ENCODE measurements at places on chromosomes 13 and 19.
A peak's percentile ranks its signal among the peaks of the same experiment; 100 is the strongest.

DNA sequence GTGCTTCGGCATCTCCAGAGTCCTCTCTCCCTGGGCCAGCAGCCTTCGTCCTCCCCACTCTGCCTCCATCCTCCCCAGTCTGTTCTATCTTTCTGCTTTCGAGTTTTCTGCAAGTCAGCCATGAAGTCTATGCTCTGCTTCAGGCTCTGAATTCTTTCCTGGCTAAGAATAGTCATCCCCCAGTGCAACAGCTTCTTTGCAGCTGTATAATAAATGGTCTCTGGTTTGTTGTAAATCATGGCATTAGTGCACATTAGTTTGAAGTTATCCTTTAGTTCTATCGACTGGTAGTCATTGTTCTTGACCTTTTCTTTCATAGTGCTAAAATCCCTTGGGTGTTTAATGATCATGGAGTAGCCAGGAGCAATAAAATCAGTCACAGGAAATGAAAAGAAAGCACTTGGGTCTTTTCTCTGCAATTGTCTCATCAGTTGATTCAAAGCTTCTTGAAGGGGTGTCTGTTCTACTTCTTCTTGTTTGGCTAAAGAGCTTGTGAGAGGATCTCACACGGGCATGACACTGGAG lies 46.2 kb upstream of the SOX21 start:
- DNase-seq: no peak

GRCh38 chr19:8342684-8343482 lies at the start of gene KANK3:
Gene KANK3 (minus strand): TSS chr19:8343262. CDS start chr19:8337828, 5,434 bp downstream.
- DNase-seq: peak; percentile 81

GRCh38 chr13:98822225-98822606 lies 69.7 kb upstream of the SLC15A1 start:
- no peak for DNase-seq

DNA sequence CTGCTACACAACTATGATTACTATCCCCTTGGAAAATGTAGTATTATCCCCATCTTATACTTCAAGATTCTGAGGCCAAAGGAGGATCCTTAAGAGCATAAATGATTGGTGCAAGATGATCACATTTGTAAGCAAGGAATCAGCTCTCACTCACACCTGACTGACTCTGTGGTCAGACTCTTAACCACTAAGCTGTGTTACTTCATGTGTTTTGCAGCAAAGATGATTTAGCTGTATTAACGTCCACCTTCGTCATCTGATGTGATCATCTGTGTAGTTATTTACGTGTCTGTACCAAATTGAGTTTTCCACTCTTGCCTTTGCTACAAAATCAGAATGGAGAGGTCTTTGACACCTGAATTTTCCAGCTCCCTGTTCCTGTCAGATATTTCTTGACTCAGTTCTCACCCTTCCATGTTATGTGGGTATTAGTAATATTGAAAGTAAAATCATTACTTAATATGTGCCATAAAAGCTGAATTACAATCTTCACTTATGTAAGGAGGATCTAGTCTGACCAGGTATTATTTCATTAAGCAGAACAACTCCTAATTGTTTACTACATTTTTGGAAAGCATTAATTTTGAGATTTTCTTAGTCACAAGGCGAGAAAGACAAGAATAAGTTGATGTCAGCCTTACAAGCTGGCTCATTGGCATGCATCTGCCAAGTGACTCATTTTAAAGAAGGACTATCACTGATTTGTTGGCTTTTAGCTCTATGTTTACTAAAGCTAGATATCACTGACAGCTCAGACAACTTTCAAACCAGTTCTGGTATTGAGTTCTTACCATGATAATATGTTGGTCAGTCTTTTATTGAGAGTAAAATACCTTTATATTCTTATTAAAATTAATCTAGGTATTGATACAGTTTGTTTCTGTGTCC lies 1279.8 kb upstream of the PCDH9 start:
- no peak for DNase-seq

- no peak for DNase-seq
Observed at GRCh38 chr13:101556676-101557123, 104.2 kb downstream of the ITGBL1 start.

DNA sequence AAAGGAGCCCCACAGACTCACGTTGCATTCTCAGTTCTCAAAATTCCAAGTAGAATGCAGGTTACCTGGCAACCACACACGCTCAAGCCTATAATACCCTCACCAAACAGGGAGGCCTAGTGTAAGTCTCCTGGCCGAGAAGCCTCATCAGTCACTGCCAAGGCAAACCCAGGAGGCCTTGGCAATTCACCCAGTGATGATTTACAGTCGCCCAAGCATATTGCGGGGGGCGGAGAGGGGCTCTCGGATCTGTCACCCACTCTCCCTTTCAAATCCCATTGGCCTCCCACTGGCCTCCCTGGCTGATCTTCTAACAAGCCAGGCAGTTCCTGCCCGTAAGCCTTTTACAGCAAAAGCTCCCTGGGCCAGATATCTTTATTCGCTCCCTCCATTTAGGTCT lies 1.1 kb downstream of the AKAP8L start:
- no peak for DNase-seq

DNA sequence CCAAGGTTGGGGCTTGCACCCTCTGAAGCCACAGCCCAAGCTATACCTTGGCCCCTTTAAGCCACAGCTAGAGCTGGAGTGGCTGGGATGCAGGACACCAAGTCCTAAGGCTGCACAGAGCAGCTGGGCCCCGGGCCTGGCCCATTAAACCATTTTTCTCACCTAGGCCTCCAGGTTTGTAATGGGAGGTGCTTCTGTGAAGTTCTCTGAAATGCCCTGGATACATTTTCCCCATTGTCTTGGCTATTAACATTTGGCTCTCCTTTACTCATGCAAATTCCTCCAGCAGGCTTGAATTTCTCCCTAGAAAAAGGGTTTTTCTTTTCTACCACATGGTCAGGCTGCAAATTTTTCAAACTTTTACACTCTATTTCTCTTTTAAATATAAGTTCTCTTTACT lies 93.8 kb upstream of the FGF14 start:
- DNase-seq: no peak

- peak; percentile 36 for DNase-seq
Observed at GRCh38 chr13:62320129-62321108, 904.8 kb upstream of the PCDH20 start.

- DNase-seq: no peak
Observed at GRCh38 chr13:41407380-41407779, 50.0 kb upstream of the RGCC start.

GRCh38 chr19:31436121-31436776 lies 87.0 kb upstream of the TSHZ3 start:
- no peak for DNase-seq

DNA sequence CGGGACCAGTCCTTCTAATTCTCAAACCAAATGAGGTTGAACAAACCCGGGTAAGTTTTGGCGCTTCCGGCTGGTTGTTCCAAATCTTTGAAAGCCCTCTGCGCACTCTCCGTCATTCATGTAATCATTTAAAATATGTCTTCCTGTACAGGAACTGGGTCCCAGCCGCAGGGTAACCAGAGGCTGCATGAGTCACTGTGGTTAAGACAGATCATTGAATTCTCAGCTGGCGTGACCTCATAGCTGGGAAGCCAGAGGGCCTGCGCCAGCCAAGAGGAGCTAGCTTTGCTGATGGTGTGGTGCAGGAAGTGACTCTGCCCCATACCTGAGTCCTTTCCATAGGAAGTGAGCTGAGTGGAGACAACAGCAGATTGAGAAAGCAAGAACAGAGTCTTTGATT lies 135.2 kb downstream of the TSHZ3 start:
- DNase-seq: no peak

DNA sequence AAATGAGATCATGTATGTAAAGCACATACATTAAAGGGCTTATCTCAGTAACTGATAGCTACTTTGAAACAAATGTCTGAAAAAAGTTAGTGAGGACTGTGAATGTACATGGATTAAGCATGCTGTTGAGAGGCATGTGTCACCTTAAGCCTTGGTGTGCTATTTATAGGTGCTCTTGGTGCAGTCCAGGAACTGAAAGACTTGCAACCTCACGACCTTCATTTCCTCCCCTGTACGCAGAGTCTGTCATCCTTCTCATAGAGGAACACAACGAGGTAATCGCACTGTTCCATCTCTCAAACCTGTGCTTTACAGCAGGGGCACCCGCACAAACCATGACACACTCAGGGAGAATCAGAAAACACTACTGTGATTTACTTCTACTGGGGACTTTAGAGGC lies 65.6 kb downstream of the UFM1 start:
- DNase-seq: no peak

GRCh38 chr13:29514720-29515310 lies 80.7 kb downstream of the SLC7A1 start:
- DNase-seq: no peak

DNA sequence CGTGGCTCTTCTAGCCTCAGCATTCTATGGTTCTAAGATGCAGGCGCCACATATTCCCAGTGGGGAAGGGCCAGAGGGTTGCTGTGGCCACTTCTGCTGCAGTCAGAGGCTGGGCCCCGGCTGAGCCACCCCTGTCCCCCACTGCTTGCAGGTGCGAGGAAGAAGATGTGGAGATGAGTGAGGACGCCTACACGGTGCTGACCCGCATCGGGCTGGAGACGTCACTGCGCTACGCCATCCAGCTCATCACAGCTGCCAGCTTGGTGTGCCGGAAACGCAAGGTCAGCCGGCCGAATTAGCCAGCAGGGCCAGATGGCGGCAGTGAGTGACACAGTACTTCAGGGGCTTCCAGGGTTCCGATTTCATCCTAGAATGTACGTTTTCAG lies 2.0 kb downstream of the LHB start:
- DNase-seq: no peak

DNA sequence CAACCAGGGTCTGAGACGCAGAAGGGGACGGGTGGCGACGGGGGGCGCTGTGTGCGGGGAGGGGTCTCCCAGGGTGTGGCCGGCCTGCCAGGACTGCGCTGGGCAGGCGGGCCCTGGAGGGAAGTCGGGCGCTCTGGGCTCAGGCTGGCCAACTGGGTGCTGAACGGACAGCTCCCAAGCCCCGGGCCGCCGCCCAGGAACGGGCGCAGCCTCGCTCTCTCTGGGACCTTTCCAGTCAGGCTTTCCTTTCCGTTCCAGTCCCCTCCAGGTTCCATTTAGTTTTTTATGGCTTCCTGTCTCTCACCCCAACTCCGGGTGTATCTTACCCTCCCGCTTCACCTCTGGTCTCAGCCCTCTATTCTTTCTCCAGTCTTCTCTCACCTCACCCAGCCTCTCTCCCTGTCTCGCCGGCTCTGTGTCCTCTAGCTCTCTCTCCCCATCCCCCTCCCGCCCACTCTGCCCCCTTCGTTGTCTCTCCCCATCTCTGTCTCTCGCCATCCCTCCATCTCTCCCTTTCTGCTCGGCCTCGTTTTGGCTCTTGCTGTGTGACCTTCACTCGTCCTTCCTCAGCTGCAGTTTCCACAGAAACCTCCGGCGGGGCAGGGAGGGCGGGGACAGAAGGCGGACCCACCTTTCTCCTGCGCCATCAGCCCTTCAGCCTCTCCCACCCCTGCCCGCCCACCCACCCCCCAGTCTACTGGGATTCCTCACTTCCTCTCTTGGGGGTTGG lies 3.3 kb upstream of the ATP1A3 start:
- no peak for DNase-seq

GRCh38 chr19:2726904-2727639 lies 5.9 kb upstream of the DIRAS1 start:
- DNase-seq: no peak

DNA sequence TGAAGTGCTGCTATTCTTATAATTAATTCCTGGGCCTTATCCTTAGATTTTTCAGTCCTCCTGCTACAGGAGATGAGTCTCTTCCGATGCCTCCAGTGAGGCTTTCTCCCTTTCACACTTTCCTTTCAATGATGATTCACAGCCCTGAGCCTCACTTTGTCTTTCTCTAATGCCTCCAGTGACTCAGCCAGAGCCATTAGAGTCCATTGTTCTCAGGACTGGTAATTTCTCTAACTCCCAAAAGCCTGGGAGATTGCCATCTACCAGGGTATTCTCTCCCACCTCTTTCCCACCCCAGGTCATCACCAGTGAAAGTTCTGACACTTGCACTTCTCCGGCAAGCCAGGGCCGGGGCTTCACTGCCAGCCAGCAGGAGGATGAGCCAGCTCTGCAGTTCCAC lies 49.6 kb upstream of the ARGLU1 start:
- no peak for DNase-seq

GRCh38 chr19:37872383-37872782 lies 34.0 kb downstream of the WDR87 start:
- DNase-seq: no peak

- DNase-seq: peak; percentile 37
Observed at GRCh38 chr19:6528544-6529121, 2.2 kb upstream of the TNFSF9 start.

- no peak for DNase-seq
Observed at GRCh38 chr19:1873524-1874473, 10.4 kb upstream of the KLF16 start.

GRCh38 chr19:17183858-17184321 lies 31.3 kb upstream of the USE1 start:
- DNase-seq: no peak

DNA sequence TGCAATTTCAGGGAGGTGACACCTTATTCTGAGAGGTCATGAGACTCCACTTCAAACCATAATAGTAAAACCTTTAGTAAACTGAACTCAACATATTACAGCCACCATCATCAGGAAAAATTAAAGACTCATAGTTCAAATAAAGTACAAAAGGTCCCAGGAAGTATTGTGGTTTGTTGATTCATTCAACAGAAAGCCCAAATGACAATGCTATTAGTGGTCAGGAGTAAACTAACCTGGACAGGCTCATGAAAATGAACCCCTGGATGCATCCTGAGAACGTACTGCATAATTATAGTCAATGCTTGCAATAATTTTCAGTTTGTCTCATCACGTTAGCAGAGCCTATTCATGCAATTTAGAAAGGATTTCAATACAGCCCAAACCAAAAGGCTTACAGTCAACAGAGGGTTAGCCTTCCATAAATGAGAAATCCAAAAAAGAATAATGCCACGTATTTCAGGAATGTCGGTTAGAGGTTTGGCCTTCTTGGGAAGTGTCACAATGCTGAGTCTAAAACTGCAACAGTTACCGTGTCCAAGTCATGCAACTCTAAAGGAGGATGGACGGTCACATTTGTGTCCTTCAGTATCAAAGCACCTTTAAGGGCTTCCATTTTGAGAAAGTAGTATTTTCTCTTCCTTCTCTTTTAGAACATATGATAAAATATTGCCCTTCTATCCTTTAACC lies 280.8 kb downstream of the ABCC4 start:
- DNase-seq: no peak

DNA sequence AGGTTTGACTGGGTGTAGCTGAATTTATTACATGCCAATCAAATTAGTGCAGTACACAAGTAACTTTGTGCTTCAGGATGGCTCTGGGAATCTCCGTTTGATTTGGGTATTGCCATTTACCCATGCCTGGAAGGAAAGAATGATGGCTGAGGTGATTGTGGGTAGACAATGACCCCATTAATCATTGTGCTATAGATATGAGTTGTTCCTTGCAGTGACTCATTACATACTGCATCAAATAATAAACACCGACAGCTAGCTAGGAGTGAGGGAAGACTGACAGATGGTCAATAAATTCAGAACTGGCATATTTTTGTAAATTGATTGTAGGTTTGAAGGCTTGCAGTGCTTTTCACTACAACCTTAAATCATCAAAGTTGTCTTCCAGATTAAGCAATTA lies 1069.5 kb downstream of the DIAPH3 start:
- DNase-seq: no peak

- DNase-seq: no peak
Observed at GRCh38 chr13:80040196-80040980, 300.5 kb downstream of the SPRY2 start.

GRCh38 chr19:31280287-31281006 lies 68.8 kb downstream of the TSHZ3 start:
- DNase-seq: no peak

- DNase-seq: no peak
Observed at GRCh38 chr19:49741210-49741844, 21.8 kb downstream of the TSKS start.

GRCh38 chr19:1256646-1257474 lies 8.5 kb downstream of the MIDN start:
- no peak for DNase-seq

GRCh38 chr19:38463365-38463764 lies 29.9 kb downstream of the RYR1 start:
- no peak for DNase-seq

All from right lung (tissue), 10 donors.